ENCODE measurements at places on chromosomes 11 and 22.

GRCh38 chr11:34542089-34542488 lies 28.5 kb upstream of the ELF5 start:
- DNase-seq, result no peak

- no peak for DNase-seq
These were observed 27.7 kb upstream of the PPP2R1B start for GRCh38 chr11:111793863-111794262.

DNA sequence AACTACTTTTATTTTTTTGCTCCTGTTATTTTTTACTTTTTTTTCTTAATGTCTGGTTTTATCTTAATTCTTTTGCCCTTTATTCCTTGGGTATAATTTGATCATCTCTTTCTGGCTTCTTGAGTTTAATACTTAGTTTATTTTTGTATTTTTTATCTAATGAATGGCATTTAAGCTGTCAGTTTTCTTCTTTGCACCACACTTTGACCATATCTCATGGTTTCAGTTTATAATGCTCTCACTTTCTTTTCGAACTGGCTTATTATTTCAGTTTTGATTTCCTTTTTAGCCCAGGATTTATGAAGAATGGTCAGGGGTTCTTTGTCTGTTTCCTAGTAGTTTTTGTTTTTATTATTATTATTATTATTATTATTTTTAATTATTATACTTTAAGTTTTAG lies 48.3 kb downstream of the QSER1 start:
- DNase-seq, result no peak

DNA sequence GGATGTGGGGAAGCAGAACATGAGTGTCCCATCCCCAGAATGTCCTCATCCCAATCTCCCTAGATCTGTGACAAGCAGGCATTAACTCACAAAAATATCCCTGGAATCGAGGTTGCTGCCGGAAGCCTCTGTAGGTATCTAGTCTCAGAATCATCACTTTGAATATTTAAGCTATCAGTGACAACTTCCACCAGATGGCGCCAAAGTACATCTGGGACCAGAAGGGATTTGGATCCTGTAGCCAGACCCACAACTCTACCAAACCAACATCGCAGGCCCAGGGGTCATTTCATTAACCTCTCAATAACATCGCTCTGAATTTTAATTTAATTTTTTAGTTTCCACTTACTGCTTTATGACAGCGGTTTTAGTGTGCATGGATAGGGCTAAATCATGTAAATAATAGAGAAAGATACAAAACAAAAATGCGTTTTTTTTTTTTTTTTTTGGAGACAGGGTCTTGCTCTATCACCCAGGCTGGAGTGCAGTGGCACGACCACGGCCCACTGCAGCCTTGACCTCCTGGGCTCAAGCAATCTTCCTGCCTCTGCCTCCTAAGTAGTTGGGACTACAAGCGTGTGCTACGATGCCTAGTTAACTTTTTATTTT lies 1.1 kb upstream of the EXT2 start:
- peak; percentile 81 for DNase-seq

GRCh38 chr11:73914284-73914683 lies 36.5 kb upstream of the DNAJB13 start:
- DNase-seq, result no peak

- no peak for DNase-seq
These were observed 328.8 kb downstream of the TBC1D22A start for GRCh38 chr22:47091246-47091651.

DNA sequence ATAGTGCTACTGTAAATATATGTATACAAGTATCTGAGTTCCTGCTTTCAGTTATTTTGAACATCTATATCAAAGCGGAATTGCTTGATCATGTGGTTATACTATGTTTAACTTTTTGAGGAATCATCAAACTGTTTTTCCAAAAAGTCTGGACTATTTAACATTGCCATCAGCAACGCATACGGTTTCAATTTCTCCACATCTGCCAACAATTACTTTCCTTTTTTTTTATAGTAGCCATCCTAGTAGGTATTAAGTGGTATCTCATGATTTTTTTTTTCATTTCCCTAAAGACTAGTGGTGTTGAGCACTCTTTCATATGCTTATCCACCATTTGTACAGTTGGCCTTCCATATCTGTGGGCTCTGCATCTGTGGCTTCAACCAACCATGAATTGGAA lies 1.3 kb upstream of the UBE4A start:
- no peak for DNase-seq

DNA sequence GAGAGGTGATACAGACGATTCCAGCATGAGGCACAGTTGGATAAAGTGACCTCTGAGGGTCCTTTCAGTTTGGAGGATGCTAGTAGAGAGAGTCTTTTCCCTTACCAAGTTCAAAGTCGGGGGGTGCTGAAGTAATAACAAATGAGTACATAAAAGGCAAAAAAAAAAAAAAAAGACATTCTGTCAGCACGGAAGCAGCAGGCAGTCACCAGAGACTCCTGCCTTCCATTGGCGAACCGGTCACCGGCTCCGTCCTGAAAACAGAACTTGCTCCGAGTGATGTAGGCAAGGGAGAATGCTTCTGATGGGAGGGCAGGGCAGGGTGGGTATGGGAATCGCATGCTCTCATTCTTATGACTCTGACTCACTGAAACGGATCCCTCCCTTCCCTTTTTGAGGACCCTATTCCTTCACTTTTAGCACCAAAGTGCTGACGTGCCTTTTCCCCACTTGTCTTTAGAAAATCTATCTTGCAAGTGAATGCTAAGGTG lies 65.9 kb downstream of the PRR5L start:
- no peak for DNase-seq

DNA sequence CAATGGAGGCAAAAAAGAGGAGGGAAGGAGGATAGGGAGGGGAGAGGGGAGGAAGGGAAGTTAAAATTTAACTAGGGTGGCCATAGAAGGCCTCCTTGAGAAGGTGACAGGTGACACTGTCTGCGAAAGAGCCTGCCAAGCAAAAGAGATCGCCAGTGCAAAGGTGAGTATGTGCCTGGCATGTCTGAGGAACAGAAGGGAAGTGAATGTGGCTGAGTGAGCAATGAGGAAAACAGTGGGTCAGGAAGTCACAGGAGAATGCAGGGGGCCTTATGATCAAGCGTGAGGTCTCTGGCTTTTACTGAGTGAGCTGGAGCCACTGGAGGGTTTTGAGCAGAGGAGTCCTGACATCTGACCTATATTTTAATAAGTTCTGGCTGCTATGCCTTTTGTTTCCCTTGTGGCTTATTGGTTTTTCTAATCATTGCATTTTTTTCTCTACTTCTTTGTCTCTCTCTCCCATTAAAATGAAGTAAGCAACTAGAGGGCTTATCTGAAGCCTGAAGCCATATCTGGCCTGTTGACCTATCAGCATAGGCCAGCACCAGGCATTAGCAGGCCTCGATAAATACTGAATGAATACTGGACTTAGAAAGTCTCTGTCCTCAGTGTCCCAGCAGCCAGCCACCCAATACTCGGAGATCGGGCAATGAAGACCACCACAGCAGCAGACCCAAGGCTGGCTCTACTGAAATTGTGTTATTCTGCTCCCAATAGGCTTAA lies 5.6 kb downstream of the AP1B1 start:
- no peak for DNase-seq

DNA sequence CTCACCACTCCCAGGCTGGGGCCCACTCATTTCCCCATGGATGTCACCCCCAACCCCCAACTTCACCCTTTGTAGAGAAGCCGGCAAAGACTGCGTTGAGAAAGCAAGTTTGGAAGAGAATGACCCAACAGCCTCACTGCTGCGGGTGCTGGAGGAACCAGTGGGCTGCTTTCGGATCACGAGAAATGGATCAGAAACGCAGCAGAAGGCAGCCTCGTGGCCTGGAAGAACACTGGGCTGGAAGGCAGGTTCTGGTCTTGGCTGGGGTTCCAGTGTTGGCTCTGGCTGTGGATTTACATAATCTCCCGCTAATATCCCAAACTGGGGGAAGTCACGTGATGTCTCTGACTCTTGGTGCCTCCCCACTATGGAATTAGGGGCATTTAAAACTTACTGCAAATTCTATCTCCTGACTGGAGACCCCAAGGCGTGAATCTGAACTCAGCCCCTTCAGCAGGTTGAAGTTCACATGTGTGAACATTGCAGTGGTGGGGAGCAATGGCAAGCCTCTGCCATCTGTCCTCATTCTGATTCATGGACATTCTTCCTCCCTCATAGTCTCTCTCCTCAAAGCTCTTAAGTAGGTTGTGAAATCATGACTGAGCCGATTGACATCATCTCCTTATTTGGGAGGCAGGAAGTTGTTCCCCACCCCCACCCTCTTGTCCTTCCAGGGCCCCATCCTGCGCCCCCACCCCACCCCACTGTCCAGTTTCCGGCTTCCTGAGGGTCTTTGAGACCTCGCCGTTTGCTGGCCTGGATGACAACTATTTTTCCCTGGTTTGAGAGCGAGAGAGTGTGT lies 37.0 kb upstream of the TIMP3 start:
- DNase-seq, result no peak

DNA sequence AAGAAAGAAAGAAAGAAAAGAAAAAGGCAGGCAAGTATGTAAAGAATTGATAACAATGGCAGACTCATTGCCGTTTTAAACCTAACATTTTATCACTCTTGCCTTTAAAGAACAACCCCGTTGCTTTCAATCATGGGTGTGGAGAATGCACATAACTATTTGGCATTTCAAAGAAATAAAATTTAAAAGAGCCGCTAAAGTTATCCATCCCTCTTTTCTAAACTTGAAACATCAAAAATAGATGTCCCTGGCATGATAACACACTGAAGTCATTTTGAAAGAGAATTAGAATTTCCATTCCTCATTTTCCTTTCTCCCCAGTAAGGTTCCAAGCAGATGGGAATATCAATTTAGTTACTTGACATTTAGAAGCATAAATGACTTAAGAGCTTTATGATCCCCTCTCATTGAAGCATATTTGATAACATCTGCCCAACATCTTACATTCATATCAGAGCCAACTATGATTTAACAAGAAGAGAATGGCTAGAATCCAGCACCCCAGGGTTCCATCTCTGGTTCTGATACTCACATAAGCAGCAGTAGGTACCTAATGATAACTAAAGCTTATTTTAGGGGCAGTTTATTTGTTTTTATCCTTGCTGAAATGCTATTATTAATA lies 529.6 kb upstream of the LRRC4C start:
- no peak for DNase-seq

DNA sequence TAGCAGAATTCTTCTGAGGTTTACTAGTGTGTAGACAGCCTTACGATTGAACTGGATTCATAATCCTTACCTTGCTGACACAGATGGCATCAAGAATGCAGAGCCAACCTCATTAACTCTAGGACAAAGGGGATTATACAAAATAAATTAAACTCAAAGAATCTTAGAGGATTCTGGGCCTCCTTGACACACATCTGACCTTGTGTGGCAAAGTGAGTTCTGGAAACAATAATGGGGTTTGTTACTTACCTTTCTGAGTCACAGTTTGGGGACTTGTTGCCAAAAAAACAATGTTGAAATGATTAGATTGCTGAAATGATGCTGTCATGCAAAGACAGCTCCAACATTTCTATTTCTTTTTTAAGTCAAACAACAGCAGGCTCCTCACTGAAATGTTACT lies 179.1 kb upstream of the ISX start:
- no peak for DNase-seq

GRCh38 chr11:65574109-65574810 lies 1.6 kb upstream of the EHBP1L1 start:
- peak; percentile 77 for DNase-seq

- peak; percentile 22 for DNase-seq
These were observed 14.6 kb downstream of the PLXNB2 start for GRCh38 chr22:50292643-50293440.

DNA sequence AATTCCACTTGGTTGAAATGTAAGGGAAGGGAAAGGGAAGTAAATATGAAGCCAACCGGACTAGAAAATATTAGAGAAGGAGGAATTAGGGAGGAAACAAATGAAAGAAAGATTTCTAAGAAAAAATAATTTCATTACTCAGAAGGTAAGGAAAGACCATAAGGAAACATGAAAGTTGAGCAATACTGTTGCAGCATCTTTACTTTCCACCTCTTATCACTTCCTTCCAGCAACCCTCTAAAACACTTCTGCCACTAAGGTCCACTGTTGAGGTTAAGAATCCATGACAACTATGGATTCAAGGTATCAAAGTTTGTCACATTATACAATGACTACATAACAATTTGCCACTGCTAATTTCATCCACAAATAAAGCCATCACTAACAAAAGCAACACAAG lies 308.6 kb downstream of the DLG2 start:
- DNase-seq, result no peak

- DNase-seq, result peak; percentile 54
These were observed 3.7 kb upstream of the POLD4 start for GRCh38 chr11:67356864-67357561.

GRCh38 chr11:93718057-93718563 lies 23.2 kb downstream of the TAF1D start:
- DNase-seq, result no peak

DNA sequence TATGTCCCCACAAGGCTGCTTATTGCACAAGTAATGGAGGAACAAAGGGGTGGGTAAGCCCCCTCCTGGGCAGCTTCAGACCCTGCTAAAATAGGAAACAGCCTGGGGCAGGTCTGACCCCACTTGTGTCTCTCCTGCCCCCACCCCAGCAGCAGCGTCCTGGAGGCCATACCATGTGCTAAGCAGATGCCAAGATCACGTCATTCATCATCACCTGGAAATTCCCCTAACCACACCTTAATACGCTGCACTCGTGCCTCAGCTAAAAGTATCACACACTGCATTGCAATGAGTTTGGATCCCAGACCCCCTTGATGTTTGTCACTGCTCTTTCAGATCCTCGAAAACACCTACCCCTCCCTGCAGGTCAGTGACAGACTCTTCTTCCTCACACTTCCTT lies 27.8 kb upstream of the GGTLC2 start:
- DNase-seq, result no peak

- DNase-seq, result no peak
These were observed 3.3 kb upstream of the SHISA8 start for GRCh38 chr22:41917903-41918791.

- DNase-seq, result no peak
These were observed 997.8 kb downstream of the BRD1 start for GRCh38 chr22:48829908-48830307.

GRCh38 chr22:20437613-20438426 lies at the start of gene SCARF2:
TSS of gene SCARF2 (minus strand) at chr22:20437825. CDS start at chr22:20437754, 71 bp downstream.
- DNase-seq, result no peak

DNA sequence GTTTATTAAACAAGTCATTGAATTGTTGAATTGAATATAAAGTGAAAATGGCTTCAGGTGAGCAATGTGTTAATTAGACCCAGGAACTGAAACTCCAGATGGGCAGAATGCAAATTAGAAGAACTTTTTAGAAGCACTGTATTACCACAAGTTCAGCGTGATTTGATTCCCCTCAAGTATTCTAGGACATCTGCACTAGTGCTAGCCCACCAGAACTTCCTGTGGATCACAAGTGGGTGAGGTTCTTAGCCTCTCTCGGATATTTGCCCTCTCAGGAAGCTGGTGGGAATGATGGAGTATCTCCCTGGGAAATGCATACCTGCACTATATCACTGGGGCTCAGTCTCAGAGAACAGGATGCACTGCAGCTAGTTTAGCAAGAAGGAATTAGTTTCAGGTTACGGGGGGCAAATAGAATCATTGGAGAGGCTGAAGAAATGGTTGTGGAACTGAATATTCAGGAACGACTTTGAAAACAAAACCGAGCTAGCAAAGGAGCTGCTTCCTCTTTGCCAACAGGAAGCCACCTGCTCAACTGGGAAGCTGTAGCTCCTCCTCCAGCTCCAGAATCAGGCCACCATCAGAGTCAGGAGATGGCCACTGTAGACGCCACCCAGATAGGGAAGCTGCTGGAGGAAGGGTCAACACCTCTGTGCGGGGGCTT lies 74.3 kb downstream of the DHCR7 start:
- no peak for DNase-seq

GRCh38 chr11:75184757-75185425 lies 34.0 kb downstream of the SLCO2B1 start:
- DNase-seq, result no peak
